Caco-2 (cell line): ENCODE measurements at places on chromosomes 7 and 10. TPM values are rescaled to one million over a fixed set of nuclear protein-coding genes. Genes with fewer than 3 reads are reported as not detected.

- H3K4me3 ChIP-seq, result no peak overlapping the region
- no peak for DNase-seq
- H3K27me3 ChIP-seq, result no peaks in the 10 kb centered on the region
- no peaks in the 10 kb centered on the region for H3K36me3 ChIP-seq
These were observed 77.3 kb downstream of the JMJD1C start for GRCh38 chr10:63388421-63389031.

GRCh38 chr10:47378606-47379444 is 5.3 kb downstream of the ZNF488 start:
- no peak for DNase-seq
- H3K36me3 ChIP-seq, result peaks cover 1% of the 10 kb centered on the region; the same call in 1 of the 2 replicates
- no peaks in the 10 kb centered on the region for H3K27me3 ChIP-seq
- no peak overlapping the region for H3K27ac ChIP-seq
- no peak overlapping the region for H3K4me3 ChIP-seq

GRCh38 chr10:71562181-71562580 is 157.4 kb downstream of the C10orf105 start:
- no peak overlapping the region for H3K4me3 ChIP-seq
- H3K27me3 ChIP-seq, result no peaks in the 10 kb centered on the region
- DNase-seq, result no peak
- no peaks in the 10 kb centered on the region for H3K36me3 ChIP-seq
- no peak overlapping the region for H3K27ac ChIP-seq

Gene FXYD4
- total RNA-seq, result not detected in 2 replicates

Gene GPAM
- 40.2 and 44.4 TPM in 2 replicates for total RNA-seq

GRCh38 chr7:111657018-111657417 is 94.7 kb upstream of the IMMP2L start:
- no peak overlapping the region for H3K27ac ChIP-seq
- H3K27me3 ChIP-seq, result no peaks in the 10 kb centered on the region
- no peak for DNase-seq

GRCh38 chr7:7861211-7861633 is 107.4 kb upstream of the GLCCI1 start:
- H3K4me1 ChIP-seq, result peaks cover 8% of the 10 kb centered on the region; the same call in 1 of the 2 replicates
- H3K27me3 ChIP-seq, result no peaks in the 10 kb centered on the region
- no peaks in the 10 kb centered on the region for H3K36me3 ChIP-seq

- no peak overlapping the region for H3K27ac ChIP-seq
- H3K4me3 ChIP-seq, result no peak overlapping the region
- H3K4me1 ChIP-seq, result peaks cover 17% of the 10 kb centered on the region
These were observed 2.0 kb upstream of the HOGA1 start for GRCh38 chr10:97582169-97582568.

Gene TUBAL3
- 0.39 TPM in 1 of 2 replicates, not detected in the other for total RNA-seq

Gene LIPJ
- not detected in 2 replicates for total RNA-seq

- DNase-seq, result no peak
- H3K36me3 ChIP-seq, result peaks cover 8% of the 10 kb centered on the region
These were observed 39.6 kb downstream of the WIPI2 start for GRCh38 chr7:5229451-5230264.

Gene CELF2
- 0.26 and 0.27 TPM in 2 replicates for total RNA-seq

- H3K27me3 ChIP-seq, result no peaks in the 10 kb centered on the region
- H3K4me3 ChIP-seq, result no peak overlapping the region
- H3K4me1 ChIP-seq, result no peaks in the 10 kb centered on the region
- no peak overlapping the region for H3K27ac ChIP-seq
- H3K36me3 ChIP-seq, result no peaks in the 10 kb centered on the region
- no peak for DNase-seq
These were observed 731.5 kb upstream of the C7orf33 start for GRCh38 chr7:147859033-147859432.

- peak overlapping the region; percentile 92 for H3K27ac ChIP-seq
- no peaks in the 10 kb centered on the region for H3K36me3 ChIP-seq
- H3K4me3 ChIP-seq, result no peak overlapping the region
- no peak for DNase-seq
- H3K27me3 ChIP-seq, result no peaks in the 10 kb centered on the region
These were observed 19.6 kb upstream of the TLX1 start for GRCh38 chr10:101111547-101111946.

DNA sequence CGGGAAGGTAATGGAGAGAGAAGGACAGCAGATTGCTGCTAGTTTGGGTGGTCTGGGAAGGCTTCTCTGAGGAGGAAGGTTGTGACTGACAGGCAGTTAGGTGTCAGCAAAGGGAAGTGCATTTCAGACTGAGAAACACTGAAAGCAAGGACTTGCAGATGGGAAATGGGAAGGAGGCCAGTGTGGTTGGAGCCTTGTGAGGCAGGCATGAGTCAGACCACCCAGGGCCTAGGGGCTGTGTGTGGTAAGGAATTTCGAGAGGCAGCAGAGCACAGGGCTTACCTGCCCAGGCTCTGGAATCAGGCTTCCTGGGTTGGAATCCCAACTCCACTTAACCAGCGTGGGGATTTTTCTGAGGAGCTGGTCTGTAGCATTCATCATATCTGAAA is 53.5 kb downstream of the NRF1 start:
- H3K27me3 ChIP-seq, result no peaks in the 10 kb centered on the region
- H3K27ac ChIP-seq, result no peak overlapping the region
- no peaks in the 10 kb centered on the region for H3K4me1 ChIP-seq
- H3K4me3 ChIP-seq, result no peak overlapping the region
- peaks cover 1% of the 10 kb centered on the region; the same call in 1 of the 2 replicates for H3K36me3 ChIP-seq

GRCh38 chr7:43650457-43651052 is 67.6 kb downstream of the STK17A start:
- no peaks in the 10 kb centered on the region for H3K27me3 ChIP-seq
- DNase-seq, result no peak
- peaks cover 2% of the 10 kb centered on the region; the same call in 1 of the 2 replicates for H3K36me3 ChIP-seq
- H3K4me1 ChIP-seq, result no peaks in the 10 kb centered on the region

GRCh38 chr10:96222441-96222840 is 48.9 kb downstream of the BLNK start:
- no peaks in the 10 kb centered on the region; the same call in 1 of the 2 replicates for H3K27me3 ChIP-seq
- H3K36me3 ChIP-seq, result no peaks in the 10 kb centered on the region

Gene PTF1A
- not detected in 2 replicates for total RNA-seq

DNA sequence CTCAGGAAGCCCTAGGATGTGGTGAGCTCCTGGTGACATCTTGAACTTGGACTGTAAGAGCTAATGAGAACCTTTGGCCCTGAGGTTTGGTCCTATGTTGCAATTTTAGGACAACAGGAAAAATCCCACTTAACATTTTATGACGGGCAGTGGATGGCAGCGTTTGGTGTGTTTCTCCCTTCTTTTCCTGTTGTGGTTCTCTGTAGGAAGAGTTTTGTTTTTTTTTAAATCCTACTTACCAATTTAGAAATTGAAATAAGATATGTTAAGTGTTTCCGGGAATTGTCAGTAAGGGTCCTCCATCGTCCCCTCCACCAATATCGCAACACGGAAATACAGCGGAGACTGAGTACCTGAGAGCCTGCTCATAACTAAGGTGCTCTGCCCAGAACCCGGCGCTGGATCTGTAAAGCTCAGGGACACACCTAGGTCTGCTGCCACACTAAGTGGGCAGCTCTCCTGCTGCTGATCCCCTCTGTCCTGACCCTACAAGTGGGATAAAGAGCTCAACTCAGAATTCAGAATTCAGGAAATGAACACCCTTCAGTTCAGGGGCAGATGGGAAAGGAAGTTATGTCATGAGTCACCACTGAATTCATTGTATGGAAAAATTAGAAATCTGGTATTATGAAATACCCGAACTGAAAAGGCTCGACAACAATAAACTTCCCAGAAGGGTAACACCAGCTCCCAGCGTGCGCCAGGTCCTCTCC is 9.1 kb upstream of the PROSER2 start:
- H3K4me1 ChIP-seq, result peaks cover 15% of the 10 kb centered on the region
- H3K36me3 ChIP-seq, result no peaks in the 10 kb centered on the region
- no peaks in the 10 kb centered on the region for H3K27me3 ChIP-seq
- no peak for DNase-seq

GRCh38 chr10:110324201-110324804 is 19.6 kb upstream of the SMNDC1 start:
- H3K4me1 ChIP-seq, result peaks cover 41% of the 10 kb centered on the region
- DNase-seq, result no peak
- H3K27ac ChIP-seq, result peak overlapping the region; percentile 15

DNA sequence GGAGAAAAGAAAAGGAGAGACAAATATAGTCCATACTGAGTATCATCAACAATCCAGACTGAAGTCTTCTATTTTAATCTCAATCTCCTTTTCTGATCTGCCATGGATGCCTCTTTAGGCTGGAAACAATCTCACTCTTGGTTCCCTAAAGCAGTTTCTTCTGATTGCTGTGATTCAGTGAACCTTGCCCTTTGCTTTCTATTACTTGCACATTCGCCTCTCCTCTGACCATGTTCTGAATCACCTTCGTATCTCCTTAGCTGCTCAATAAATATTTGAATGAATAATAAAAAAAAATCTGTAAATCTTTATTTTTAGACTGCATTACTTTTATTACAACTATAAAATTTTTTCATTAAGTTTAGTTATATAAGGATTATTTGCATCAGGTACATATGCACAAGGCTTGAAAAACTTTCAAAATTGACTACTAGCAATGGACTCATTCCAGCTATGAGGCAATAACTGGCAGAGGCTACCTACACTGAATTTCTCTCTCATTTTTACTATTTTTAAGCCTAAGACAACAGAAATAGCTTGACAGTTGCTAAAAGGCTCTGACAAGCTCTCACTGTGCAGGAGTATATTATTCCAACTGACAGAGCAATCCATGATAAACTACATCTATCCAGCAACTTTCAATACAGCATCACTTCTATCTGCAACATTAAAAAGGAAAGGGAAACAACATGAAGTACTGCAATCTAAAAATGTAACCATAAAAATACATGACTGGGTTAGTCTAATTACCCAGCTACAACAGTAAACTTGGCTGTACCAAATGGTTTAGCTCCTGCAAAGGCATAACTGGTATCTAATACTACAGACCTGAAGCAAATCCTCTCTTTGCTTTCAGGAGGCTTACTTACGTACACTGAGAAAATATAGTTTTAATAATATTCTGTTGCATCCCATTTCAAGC is 25.6 kb downstream of the TM9SF3 start:
- H3K4me1 ChIP-seq, result no peaks in the 10 kb centered on the region
- DNase-seq, result no peak

- H3K36me3 ChIP-seq, result no peaks in the 10 kb centered on the region
- no peak for DNase-seq
- no peak overlapping the region for H3K4me3 ChIP-seq
- H3K27ac ChIP-seq, result no peak overlapping the region
- no peaks in the 10 kb centered on the region for H3K4me1 ChIP-seq
These were observed 154.3 kb downstream of the PHF14 start for GRCh38 chr7:11127988-11128387.

- H3K4me1 ChIP-seq, result no peaks in the 10 kb centered on the region
- H3K4me3 ChIP-seq, result no peak overlapping the region
These were observed 194.5 kb downstream of the EBF3 start for GRCh38 chr10:129769381-129770116.

GRCh38 chr7:152173372-152174070 is 148.0 kb downstream of the GALNT11 start:
- no peaks in the 10 kb centered on the region for H3K27me3 ChIP-seq
- H3K4me1 ChIP-seq, result no peaks in the 10 kb centered on the region
- no peak overlapping the region for H3K4me3 ChIP-seq
- DNase-seq, result no peak
- no peaks in the 10 kb centered on the region; the same call in 1 of the 2 replicates for H3K36me3 ChIP-seq

Gene FAM131B
- 20.2 and 22.3 TPM in 2 replicates for total RNA-seq
